ENCODE measurements at places on chromosomes 6 and 20.

DNA sequence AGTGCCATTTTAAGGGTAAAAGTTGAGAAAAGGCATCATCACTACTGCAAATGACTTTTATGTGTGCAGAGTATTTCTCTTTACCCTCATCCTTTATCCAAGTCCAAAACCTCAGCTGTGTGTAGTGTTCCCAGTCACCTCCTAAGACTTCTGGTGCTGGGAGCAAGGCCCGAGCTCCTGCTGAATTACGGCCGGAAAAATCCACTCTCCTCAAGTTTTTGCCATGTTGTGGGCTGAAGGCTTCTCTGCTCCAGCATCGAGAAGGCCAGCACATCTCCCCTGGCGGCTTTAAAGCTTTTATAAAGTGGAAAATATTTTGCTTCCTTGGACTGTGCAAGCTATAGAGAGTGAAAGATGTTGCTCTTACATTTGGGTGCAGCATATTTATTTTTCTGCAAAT lies 153.2 kb upstream of the THBS2 start:
- no peak for DNase-seq

GRCh38 chr6:6654599-6655575 lies 66.4 kb downstream of the LY86 start:
- DNase-seq = no peak

DNA sequence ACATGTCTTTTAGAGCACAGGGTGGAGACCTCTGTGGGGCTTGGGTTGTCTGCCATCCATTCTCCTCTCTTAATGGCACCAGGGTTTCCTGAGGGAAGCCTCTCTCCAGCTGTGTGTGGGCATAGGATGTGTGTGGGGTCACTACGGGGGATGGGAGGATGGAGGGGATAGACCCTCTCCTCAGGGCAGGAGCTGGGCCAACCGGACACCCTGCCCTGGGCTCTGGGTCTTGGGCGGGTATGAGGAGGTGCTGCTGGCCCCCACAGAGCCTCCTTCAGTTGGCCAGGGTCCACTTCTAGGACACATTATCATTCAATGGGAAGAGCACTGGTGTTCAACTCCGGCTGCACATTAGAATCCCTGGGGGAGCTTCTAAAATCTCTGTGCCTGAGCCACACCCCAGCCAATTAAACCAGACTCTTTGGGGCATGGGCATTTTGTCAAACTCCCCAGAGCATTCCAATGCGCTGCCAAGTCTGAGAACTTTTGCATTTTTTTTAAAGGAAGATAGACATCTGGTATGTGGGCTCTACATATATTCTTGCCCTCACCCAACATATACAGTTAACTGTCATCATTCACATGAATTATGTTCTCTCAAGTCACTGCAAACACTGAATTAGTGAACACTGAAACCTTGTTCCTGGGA lies 38.5 kb downstream of the TRAM2 start:
- no peak for DNase-seq

DNA sequence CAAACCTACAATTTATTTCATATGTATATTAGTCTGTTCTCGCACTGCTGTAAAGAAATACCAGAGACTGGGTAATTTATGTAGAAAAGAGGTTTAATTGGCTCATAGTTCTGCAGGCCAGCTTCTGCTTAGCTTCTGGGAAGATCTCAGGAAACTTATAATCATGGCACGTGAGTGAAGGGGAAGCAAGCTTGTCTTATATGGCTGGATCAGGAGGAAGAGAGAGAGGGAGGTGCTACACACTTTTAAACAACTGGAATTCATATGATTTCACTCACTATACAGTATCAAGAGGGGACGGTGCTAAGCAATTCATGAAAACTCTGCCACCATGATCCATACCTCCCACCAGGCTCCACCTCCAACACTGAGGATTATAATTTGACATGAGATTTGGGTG lies 29.9 kb downstream of the PHACTR2 start:
- DNase-seq = no peak

DNA sequence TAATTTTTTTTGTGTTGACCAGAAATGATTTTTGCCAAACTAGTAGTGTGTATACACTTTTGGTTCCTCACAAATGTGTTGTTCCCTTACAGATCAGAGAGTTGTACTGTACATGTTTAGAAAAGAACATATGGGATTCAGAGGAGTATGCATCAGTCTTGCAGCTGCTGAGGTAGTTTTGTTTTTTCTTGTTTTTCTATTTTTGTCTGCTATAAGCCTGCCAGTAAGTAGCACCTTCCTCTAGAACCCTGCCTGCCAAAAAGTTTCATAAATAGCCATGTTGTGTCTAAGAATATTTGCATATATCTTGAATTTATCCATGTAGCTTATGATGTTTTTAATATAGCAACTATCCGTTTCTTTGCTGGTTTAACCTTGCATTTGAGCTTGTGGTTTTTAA lies 46.4 kb downstream of the ORC3 start:
- DNase-seq = no peak

GRCh38 chr6:125793863-125794262 lies 3.1 kb downstream of the NCOA7 start:
- peak; percentile 40 for DNase-seq

- DNase-seq = no peak
Observed at GRCh38 chr6:135114355-135115145, 59.9 kb upstream of the HBS1L start.

DNA sequence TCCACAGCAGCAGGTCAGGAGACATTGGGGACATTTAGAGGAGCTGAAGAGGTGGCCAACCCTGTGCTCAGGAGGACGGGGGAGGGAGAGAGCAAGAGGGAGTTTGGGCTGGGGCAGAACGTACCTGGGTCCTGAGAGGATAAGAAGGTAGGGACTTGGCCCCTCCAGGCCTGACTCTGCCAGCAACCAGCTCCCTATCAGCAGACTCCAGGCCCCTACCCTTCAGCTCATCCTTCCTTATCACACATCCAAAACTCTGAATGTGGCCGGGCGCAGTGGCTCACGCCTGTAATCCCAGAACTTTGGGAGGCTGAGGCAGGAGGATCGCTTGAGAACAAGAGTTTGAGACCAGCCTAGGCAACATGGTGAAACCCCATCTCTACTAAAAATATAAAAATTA lies 5.0 kb downstream of the STMN3 start:
- no peak for DNase-seq

DNA sequence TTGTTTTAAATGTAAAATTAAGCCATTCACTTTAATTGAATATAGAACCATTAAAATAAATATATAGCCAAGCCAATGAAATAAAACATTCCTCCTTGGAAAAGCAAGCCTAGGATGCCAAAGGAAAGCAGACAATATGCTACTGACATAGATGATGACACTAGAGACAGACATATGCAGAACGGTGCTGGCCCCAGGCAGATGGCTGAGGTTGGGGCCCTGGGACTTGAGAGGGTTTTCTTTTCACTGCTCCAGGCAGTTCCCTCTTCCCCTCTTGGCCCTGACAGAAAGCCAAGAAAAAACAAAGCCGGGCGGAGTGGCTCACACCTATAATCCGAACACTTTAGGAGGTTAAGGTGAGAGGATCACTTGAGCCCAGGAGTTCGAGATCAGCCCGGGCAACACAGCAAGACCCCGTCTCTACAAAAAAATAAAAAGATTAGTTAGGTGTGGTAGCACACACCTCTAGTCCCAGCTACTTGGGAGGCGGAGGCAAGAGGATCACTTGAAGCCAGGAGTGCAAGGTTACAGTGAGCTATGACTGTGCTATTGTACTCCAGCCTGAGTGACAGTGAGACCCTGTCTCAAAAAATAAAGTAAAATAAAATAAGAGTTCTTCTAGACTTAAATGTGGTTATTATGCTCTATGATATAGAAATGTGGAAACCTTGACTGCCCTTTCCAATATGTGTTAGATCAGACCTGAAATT lies 31.2 kb downstream of the FASTKD5 start:
- DNase-seq = no peak

DNA sequence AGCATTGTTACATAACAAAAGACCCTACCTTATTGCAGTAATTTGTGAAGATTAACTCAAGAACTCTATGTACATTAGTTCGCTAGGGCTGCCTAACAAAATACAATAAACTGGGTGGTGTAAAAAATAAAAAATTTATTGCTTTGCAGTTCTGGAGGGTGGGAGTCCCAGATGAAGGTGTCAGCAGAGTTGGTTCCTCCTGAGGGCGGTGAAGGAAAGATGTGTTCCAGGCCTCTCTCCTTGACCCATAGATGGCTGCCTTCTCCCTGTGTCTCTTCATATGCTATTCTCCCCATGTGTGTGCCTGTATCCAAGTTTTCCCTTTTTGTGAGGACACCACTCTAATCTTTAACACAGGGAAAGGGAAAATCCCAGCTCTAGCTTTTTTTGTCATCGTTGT lies 305 bp upstream of the VNN1 start:
- DNase-seq = no peak

- no peak for DNase-seq
Observed at GRCh38 chr20:45991616-45992015, 17.1 kb upstream of the MMP9 start.

GRCh38 chr6:1761477-1761877 lies 151.8 kb downstream of the FOXC1 start:
- DNase-seq = no peak

GRCh38 chr6:96812077-96812703 lies 25.1 kb downstream of the GPR63 start:
- no peak for DNase-seq

- DNase-seq = no peak
Observed at GRCh38 chr6:44396968-44397367, 9.5 kb downstream of the CDC5L start.

GRCh38 chr20:8645326-8645725 lies 423.6 kb upstream of the PLCB4 start:
- DNase-seq = no peak

- no peak for DNase-seq
Observed at GRCh38 chr6:12585497-12585958, 131.0 kb upstream of the PHACTR1 start.

GRCh38 chr20:45187693-45188092 lies 13.0 kb downstream of the PI3 start:
- DNase-seq = no peak

DNA sequence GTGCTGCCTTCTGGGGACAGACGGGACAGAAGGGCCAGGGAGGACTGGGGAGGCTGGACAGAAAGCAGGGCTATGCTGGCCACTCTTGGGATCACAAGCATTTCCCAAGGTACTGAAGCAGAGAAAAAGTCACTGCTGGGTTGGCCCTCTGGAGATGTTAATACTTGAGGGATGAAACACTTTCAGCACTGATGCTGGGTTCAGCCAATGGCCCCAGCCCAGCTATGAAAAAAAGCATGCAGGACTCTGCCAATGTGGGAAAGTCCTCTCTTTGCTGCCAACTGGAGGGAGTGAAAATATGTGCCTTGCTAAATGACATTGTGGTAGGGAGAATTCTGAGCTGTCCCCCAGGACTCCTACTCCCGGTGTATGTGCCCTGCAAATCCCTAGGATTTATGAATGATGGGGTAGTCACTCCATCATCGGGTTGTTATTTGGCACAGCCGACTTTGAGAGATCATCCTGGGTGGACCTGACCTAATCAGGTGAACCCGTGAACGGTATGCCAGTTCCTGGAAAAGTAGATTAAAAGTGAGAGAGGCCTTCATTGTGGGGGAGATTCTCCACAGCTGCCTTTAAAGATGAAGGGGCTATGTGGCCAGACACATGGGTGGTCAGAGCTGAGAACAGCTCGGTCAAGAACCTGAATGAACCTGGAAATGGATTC lies 119.9 kb upstream of the TRAF3IP2 start:
- DNase-seq = peak; percentile 38

DNA sequence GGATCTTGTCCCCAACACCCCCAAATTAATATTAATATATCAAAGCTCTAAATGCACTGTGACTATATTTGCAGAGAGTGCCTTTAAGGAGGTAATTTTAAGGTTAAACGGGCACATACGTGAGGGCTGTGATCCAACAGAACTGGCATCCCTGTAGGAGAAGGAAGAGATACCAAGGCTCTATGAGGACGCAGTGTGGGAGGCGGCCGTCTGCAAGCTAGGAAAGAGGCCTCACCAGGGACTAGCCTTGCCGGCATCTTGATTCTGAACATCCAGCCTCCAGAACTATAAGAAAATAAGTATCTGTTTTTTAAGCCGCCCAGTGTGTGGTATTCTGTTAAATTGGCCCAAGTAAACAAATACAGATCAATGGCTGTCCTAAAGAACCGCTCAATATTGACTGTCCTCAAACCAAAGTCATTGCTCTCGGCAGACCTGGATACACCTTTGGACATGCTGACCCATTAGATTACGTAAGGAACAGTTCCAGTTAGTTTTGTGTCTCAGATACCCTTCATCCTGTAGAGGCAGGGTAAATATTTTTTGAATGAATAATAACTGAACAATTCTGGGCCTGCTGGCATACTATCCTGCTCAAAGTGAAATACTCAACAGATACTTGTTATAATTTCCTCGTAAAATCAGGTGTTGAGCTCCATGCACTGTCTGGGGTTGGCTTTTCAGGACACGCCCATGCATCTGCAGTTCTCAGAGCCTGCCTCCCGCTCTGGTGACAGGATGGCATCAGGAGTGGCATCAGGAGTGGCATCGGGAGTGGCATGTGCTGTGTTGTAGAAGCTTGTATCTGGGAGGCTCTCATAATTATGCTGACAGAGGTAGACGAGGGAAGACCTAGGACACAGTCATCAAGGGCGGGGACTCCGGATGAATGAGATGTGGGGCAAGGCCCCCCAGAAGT lies 6.3 kb downstream of the PRR18 start:
- DNase-seq = no peak

DNA sequence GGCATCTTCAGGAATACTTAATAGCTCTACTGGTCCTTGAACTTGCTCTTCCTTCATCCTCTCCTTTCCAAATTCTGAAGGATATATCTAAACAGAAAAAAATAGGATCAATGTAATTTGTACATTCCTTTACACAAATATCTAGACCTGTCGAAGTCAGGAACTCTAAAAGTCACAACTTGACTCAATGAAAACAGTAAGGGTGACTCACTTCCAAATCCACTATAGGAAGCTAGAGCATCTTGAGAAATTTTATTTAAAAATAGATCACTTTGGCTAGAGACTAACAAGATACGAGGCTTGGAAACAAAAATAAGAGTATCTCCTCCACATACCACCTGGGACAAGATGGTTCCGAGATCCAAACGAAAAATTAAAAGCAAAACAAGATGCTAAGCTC lies 12.2 kb downstream of the ESF1 start:
- DNase-seq = no peak

DNA sequence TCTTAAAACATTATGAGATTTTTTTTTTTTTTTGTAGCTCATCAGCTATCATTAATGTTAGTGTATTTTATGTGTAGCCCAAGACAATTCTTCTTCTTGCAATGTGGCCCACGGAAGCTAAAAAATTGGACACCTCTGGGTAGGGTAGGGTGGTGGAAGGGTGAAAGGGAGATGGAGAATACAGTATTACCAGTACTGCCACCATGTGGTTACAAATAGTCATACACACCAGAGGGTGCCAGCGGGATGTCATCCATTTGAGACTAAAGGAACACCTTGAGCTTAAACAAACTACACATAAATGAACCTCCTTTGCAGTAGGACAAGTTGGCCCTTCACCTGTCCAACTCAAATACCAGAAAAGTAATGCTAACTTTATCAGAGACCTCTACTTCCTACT lies 601.9 kb downstream of the HTR1B start:
- no peak for DNase-seq
